ENCODE measurements at places on chromosomes 13 and 19.

DNA sequence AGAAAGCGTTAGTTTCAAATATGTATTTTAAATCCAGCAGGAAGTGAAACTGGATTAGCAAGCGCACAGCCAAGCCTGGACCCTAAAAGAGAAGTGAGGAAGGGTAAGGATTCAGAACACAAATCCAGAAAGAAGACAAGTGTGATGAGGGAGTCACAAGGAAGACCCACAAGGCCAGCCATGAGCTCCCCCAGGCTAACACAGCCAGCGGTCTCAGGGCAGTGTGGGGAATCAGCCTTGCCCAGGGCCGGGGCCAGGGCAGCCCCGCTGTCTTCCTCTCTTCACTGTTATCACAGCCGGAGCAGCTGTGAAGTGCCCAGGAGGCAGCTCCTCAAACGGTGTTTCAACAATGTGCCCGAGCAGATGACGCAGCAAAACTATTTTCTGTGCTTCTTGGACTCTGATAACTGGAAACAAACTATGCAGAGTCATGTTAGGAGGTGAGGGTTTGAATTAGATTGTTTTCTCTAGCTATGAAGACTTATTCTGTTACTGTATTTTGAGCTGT lies 12.2 kb upstream of the CDC16 start:
- no peak for DNase-seq

DNA sequence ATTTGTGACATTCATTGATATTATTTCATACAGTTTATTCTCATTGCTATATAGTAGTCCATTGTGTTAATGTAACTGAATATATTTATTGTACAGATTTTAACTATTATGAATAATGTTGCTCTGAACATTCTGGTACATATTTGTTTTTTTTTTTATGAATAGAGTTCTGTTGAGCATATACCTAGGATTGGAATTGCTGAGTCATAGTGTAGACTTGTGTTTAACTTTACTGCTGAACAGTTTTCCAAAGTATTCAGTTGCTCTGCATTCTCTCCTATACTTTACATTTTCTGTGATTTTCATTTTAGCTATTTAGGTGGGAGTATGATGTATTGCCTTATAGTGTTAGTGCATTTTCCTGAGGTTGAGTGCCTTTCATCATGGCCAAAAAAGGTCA lies 97.5 kb downstream of the MAB21L1 start:
- no peak for DNase-seq

GRCh38 chr13:25169356-25169755 lies 2.7 kb downstream of the AMER2 start:
- DNase-seq = no peak

DNA sequence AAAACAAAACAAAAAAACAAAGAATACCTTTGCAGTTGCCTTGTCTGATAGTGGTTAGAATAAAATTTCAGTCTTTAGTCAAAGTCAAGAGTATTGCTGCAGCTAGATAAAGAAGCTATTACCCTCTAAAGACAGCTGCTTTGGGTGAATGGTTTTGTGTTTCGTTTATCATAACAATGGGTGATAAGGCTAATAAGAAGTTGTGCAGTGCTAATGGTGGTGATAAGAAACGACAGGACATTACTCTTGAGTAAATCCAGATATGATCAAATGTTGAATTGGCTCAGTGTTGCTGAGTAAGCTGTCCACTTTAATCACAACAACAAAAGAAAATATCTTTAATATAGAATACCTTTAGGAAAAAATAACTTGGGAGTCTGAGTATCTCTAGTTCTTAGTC lies 1825.3 kb downstream of the SLITRK5 start:
- DNase-seq = no peak

- no peak for DNase-seq
Observed at GRCh38 chr13:44865722-44866410, 123.4 kb downstream of the NUFIP1 start.

- DNase-seq = no peak
Observed at GRCh38 chr13:44932171-44932849, 57.0 kb downstream of the NUFIP1 start.

DNA sequence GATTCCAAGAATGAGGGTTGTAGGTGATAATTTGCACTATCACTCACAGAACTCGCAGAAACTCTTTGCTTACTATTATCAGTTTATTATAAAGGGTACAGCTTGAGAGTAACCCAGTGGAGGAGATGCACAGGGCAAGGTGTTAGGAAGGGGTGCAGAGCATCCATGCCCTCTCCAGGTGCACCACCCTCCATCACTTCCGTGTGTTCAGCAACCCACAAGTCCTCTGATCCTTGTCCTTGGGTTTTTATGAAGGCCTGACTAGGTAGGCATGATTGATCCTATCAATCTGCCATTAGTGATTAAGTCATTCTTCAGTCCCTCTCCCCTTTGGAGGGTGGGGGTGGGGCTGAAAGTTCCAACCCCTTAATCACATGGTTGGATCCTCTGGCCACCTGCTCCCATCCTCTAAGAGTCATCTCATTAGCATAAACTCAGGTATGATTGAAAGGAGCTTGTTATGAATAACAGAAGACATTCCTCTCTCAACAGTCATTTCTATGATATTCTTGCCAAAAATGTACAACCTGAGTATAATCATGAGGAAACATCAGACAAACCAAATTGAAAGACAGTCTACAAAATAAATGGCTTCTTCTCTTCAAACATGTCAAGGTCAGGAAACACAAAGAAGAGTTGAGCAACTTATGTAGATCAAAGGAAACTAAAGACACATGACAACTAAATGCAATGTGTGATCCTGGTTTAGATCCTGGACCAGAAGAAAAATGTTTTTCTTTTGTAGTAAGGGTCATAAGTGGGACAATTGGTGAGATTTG lies 225.4 kb downstream of the PCCA start:
- DNase-seq = no peak

- no peak for DNase-seq
Observed at GRCh38 chr13:60152904-60153303, 10.8 kb downstream of the DIAPH3 start.

- no peak for DNase-seq
Observed at GRCh38 chr19:18013210-18014111, 5.5 kb downstream of the ARRDC2 start.

- no peak for DNase-seq
Observed at GRCh38 chr19:23787106-23787505, 28.4 kb upstream of the ZNF681 start.

DNA sequence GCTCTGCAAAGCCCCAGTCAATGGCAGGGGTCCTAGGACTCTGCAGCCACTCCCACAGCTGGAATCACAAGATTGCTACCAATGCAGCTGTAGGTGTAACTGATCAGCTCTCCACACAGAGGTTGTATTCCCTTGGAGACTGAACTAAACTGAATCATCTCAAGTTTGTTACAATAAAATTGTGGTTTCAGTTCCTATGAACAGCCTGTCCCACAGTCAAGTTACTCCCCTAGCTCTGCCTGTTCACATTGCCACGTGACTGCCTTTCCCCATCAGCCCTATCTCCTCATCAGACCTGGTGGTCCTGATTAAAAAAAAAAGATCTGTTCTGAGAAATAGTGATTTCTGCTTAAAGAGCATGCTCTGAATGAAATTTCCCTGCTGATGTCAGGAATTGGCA lies 287.9 kb upstream of the NBEA start:
- DNase-seq = no peak

DNA sequence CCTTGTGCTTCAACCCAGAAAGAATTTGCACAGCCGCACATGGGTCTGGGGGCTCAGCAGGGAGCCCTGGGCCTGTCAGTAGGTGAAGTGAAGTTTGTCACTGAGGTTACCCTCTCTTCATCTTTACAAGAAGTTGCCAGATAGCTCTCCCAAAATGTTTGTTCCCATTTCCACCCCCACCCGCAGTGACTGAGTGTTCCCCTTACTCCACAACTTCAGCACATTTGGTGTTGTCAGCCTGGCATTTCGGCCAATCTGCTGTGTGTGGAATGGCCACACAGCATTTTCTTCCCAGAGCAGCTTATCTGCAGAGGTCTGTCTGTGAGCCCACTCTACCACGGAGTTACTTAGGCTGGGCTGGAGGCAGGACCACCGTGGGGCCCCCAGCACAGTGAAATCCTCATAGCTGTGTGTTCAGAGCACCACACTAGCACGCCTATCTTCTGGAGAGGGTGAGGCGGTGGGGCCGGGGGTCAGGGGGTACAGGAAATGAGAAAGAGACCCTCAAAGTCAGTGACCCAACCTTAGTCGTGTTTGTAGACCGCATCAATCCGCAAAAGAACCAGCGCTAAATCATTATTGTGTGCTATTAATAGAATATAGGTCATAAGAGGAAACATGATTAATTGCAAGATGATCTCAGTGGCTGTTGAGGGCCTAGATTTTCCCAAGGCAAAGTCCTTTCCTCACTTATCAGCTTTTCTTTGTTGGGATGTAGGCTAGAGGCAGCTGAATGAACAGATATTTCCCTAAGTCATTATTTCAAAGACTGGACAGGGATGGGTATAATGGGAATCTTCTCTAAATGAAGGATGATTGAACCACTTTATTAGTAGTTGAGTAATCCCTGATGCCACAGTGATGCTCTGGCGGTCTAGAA lies 116.0 kb downstream of the SIPA1L3 start:
- DNase-seq = no peak

- DNase-seq = no peak
Observed at GRCh38 chr13:103487841-103488240, 421.6 kb upstream of the SLC10A2 start.

DNA sequence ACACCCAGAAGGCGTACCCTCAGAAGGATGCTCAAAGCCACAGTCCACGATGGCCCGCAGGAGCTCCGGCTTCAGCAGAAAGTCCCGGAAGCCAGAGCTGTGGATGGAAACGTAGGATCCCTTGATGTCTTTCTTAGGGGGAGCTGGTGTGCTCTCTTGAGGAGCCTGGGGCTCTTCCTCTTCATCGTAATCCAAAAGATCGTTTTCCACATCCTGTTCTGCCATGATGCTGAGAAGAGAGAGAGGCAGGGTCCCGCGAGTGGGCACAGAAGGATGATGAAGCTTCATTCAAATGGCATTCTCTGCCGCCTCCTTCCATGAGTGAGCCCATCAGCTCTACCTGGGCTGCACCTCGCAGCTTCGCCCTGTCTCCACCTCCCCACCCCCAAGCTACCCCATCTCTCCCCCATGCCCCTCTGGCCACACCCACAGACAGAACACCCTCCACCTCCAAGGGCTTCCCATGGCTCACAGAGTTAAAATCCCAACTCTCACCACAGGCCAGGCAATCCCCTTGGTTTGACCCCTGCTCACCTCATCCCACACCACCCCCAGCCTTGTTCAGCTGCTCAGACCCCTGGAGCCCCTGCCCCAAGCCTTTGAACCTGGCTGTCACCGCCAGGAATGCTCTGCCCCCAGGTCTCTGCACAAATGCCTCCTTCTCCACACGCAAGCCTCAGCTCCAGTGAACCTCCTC lies 6.0 kb downstream of the DDX39A start:
- DNase-seq = no peak

DNA sequence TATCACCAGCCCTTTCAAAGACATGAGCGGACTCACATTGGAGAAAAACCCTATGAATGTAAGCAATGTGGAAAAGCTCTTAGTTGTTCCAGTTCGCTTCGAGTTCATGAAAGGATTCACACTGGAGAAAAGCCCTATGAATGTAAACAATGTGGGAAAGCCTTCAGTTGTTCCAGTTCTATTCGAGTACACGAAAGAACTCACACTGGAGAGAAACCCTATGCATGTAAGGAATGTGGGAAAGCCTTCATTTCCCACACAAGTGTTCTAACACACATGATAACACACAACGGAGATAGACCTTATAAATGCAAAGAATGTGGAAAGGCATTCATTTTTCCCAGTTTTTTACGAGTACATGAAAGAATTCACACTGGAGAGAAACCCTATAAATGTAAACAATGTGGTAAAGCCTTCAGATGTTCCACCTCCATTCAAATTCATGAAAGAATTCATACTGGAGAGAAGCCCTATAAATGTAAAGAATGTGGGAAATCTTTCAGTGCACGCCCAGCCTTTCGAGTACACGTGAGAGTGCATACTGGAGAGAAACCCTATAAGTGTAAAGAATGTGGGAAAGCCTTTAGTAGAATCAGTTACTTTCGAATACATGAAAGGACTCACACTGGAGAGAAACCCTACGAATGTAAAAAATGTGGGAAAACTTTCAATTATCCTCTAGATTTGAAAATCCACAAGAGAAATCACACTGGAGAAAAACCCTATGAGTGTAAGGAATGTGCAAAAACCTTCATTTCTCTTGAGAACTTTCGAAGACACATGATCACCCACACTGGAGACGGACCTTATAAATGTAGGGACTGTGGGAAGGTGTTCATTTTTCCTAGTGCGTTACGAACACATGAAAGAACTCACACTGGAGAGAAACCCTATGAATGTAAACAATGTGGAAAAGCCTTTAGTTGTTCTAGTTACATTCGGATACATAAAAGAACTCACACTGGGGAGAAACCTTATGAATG lies 17.6 kb downstream of the ZNF791 start:
- no peak for DNase-seq

GRCh38 chr13:112968380-112968909 lies 569 bp upstream of the MCF2L start:
- DNase-seq = peak; percentile 15

DNA sequence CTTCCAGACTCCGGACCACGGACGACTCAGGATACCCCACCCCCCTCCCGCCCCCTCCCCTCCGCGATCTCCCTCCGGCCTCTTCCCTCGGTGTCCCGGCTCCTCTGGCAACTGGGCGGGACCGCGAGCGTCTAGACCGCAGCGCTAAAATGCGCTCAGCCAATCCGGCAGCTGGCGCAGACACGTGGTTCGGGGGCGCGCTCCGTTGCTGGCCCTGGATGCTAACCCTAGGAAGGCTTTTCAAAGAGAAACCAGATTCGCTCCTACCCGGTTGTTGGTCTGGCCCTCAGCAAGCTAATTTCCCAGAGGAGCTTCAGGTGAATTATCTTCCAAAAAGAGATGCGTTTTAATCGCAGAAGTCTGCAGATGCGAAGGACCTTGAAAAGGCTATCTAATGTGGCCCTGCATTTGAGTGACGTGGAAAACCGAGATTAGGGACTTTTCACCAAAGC lies at the start of gene DZIP1:
DZIP1 (minus strand) TSS at position 106 of the 452 bp plus-strand sequence. CDS start 2,677 bp downstream, outside the sequence.
- peak; percentile 77 for DNase-seq

GRCh38 chr13:44293374-44293773 lies 80.2 kb upstream of the SERP2 start:
- no peak for DNase-seq

DNA sequence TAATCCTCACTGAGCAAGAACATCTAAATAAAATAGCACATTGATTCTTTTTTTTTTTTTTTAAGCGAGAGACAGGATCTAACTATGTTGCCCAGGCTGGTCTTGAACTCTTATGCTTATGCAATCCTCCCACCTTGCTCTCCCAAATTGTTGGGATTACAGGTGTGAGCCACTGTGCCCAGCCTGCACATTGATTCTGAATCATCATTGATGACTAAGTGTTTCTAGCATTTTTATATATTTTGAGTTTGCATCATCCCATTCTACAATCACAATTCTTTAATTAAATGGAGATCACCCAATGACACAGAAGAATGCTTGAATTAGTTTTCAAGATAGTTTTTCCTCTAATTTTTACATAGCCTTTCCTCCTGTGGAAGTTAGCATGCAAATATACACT lies 354.1 kb downstream of the KLF5 start:
- no peak for DNase-seq

- peak; percentile 57 for DNase-seq
Observed at GRCh38 chr13:78133511-78133910, 214.9 kb upstream of the EDNRB start.

All from NCI-H1694 treated with DMSO at 0.1 percent for 48 hours (cell line).